ENCODE measurements at places on chromosomes 3 and 15. TPM values are rescaled to one million over a fixed set of nuclear protein-coding genes. Genes with fewer than 3 reads are reported as not detected.

- peak; percentile 8 for DNase-seq
Observed at GRCh38 chr3:118501152-118501551, 533.5 kb downstream of the IGSF11 start.

- no peak for DNase-seq
Observed at GRCh38 chr15:33234020-33234461, 39.5 kb upstream of the FMN1 start.

DNA sequence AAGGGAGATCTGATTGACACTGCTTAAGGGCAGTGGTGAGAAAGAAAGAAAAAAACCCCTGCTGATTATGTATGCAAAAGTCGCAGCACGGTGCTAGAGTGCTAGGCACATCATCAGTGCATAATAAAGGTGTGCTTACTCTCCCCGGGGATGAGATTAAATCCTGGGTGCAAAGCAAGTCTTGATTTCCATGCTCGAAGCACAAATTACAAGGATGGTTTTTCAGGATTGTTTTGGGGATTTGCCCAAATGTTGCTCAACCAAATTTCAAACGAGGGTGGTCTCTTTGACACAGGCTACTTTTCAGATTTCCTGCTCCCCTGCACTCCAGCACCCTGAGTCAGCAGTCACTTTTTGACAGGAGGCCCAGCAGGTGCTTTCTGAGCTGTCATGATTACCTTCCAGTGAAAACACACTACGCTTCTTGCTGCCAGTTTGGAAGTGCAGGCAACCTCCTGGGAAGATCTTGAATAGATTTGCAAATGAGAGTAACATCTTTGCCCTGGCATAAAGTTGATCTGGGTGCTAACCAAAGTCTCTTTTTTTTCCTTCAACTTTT lies 167.5 kb upstream of the TRIM42 start:
- no peak for DNase-seq

Gene DUOX1
- 7.1 TPM for polyA plus RNA-seq

Gene IQCF5
- not detected for polyA plus RNA-seq

DNA sequence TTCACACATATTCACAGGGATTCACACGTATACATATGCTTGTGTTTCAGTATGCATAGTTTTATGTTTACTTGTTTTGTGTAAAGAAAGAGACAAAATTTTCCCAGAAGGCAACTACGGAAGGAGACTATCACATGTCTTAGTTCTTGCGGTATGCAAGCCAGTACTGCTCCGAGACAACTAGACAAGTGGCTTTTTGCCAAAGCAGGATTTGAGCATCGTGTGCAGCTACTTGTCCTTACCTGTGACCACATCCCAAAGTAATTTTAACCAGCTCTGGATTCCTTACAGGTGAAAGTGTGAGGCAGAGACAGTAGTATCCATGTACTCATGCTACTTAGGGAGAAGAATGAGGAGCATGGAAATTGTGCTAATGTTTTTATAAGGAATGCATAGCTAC lies 591.4 kb upstream of the NR2F2 start:
- DNase-seq, result no peak

GRCh38 chr3:65181391-65181871 lies 493.6 kb upstream of the ADAMTS9 start:
- no peak for DNase-seq

Gene CRABP1
- 0.20 TPM for polyA plus RNA-seq

GRCh38 chr15:55222588-55222987 lies 25.8 kb upstream of the RSL24D1 start:
- DNase-seq, result no peak

DNA sequence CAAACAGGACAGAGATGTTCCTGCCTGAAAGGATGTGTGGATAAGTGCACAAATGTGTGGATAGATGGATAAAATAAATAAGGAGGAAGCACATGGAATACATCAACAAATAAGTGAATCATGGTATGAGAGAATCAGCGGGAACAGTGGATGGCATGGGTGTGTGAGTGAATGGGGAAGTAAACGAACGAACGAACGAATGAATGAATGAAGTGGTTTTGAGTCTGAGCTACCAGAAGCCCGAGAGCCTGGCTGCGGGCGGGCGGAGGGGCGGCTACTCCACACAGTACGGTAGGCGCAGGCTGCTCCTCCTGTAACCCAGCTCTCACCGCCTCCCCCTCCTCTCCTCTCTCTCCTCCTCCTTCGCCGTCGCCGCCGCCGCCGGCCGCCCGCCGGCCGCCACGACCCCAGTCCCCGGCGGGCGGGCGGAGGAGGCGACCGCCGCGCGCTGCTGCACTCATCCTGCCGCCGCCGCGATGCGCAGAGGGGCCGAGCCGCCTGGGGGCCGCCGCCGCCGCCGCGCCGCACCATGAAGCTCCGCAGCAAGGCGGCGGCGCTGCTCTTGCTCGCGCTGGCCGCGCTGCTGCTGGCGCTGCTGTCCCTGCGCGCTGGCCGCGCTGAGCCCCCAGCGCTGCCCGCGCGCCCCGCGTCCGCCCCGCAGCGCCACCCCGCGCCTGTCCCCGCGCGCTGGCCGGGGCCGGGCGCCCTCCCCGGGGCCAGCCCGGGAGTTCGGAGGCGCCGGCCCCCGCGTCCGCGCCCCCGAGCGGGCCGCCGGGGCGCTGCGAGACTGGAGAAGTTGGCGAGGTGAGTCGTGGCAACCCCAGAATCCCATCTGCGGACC lies at the start of gene GXYLT2:
Gene GXYLT2 (plus strand): TSS at position 342 of the 841 bp plus-strand sequence. CDS start 188 bp downstream, at position 530.
- DNase-seq, result no peak

Gene CFAP92
- 0.62 TPM for polyA plus RNA-seq

- DNase-seq, result no peak
Observed at GRCh38 chr15:60320365-60320764, 77.4 kb downstream of the ANXA2 start.

GRCh38 chr15:92883876-92884435 lies 16.2 kb upstream of the CHD2 start:
- DNase-seq, result no peak

Gene RARRES1
- polyA plus RNA-seq, result 67.0 TPM

- DNase-seq, result no peak
Observed at GRCh38 chr3:129233538-129233937, 15.9 kb upstream of the COPG1 start.

DNA sequence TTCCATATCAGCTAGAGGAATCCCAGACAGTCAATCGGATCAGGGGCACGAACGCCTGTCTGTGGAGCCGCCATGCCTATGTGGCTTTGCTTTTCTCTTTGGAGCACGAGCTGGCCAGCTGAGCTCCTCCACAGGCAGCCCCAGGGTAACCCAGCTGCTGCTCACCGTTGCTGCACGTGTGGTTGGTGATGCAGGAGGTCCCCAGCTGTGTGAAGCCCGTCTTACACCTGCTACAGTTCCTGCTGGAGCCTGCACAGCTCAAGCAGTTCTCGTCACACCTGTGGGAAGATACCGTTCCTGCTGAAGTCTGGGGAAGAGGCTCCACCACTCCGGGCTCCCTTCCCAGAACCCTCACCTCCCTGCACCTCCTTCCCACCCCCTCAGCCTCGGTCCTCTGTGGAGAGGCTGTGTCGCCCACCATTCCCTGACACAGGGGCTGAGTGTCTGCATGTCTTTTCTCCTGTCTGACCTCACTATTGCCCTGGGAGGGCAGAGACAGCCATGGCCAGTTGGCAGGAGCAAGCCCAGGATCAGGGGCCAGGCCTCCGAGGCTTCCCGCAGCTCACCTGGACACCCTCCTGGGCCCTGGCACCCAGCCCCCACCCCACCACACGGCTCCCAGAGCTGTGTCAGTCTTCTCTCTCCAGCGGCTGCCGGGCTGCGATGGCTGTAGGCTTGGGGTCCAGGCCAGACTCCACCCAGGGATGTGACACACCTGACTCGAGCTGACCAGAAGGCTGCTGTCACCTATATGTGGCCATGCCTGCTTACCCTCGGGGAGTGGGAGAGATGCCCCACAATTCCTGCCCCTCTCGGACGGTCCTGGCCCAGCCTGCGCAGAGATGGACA lies 12.2 kb upstream of the SNRPA1 start:
- DNase-seq, result no peak

- no peak for DNase-seq
Observed at GRCh38 chr3:59818033-59818918, 768.5 kb upstream of the CFAP20DC start.

GRCh38 chr3:151501923-151502632 lies 41.2 kb upstream of the IGSF10 start:
- no peak for DNase-seq

Gene SLC28A1
- 0.04 TPM for polyA plus RNA-seq

DNA sequence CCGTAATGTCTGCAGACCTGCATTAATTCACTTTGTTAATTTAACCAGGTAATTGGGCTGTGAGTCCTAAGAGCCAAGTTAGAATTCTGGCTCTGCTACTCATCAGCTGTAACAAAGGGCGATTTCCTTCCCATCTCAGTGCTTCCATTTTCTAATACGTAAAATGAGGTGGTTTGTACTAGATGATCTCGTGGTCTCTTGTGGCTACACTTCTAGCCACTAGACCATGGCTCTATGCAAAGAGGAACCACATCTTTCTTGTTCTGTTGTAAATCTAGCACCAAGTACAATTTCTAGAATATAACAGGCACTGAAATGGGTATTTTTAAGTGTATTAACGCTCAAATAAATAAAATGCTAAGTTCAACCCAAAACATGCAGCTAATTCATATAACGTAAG lies 174.4 kb upstream of the THBS1 start:
- DNase-seq, result no peak

- no peak for DNase-seq
Observed at GRCh38 chr3:45844616-45845015, 2.7 kb upstream of the LZTFL1 start.

DNA sequence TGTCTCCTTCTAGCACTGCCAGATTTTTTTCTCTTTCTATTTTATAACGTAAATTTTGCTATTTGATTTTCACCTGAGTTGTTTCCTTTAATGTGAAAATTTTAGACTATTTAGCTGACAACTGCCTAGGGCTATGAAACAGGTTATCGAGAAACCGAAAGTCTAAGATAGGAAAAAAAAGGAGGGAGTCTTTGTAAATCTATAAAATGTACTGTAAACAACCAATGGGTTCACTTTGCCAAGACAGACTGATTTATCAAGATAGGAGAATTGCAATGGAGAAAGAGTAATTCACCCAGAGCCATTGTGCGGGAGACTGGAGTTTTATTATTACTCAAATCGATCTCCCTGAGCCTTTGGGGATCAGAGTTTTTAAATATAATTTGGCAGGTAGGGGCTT lies 50.0 kb downstream of the TM4SF18 start:
- no peak for DNase-seq

Gene GOLGA8J
- polyA plus RNA-seq, result not detected

GRCh38 chr15:25181293-25182097 lies 226.7 kb downstream of the SNRPN start:
- DNase-seq, result no peak

Gene GATA2
- polyA plus RNA-seq, result 25.7 TPM

- no peak for DNase-seq
Observed at GRCh38 chr3:50533316-50533715, 29.9 kb upstream of the CACNA2D2 start.

Gene PLCB2
- polyA plus RNA-seq, result 9.8 TPM

Gene C3orf22
- polyA plus RNA-seq, result not detected

DNA sequence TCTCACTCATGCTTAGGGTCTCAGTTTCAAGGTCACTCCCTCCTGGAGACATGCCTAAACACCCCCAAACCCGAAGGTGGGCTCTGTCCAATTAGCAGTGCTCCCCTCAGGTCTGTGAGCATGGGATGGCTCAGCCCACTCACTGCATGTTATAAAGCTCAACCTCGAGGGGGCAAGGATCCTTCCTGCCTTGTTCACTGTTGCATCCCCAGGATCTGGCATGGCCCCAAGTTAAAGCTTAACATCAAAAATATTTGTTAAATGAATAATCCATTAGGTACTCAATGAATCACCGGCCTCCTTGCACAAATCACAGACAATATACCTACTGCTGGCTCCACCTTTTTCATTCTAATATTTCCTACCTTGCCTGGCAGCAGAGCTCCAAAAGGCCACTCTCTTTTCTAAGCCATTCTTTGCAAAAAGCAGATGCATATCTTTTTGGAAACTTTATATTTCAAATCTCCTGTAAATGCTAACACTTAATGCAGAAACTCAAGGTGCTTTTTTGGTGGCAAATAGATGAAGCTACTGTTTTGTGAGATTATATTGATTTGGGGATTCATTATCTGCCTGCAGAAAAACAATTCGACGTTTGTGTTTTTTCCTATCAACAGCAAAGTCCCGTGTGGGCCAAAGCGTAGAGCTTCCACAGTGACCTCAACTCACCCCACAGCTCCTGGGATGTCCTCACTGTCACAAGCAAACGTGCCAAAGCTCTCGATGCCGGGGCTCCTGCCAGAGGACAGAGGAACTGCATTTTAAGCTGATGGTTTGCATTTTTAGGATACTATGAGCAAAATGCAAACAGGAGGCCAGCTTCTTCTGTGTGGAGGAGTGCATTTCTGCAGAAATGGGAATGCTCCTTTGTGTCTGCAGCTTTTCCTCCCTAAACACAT lies 35.4 kb downstream of the PCOLCE2 start:
- DNase-seq, result no peak

DNA sequence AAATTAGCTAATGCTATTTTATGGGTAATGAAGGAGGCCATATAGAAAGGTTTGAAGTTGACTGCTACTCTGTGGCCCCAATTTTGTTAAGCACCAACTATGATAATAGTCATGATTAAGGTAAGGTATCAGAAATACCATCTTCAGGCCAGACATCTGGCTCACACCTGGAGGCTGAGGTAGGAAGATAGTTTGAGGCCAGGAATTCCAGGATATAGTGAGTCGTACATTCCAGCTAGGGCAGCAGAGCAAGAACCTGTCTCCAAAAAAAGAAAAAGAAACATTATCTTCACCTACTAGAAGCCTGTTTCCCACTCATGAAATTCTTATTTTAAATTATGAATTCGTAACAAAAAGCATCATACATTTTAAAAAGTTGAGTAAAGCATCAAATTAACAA lies 64.4 kb downstream of the LRRC28 start:
- DNase-seq, result no peak

Gene SPINK8
- not detected for polyA plus RNA-seq

Gene SLC25A36
- 34.2 TPM for polyA plus RNA-seq

Gene FHIT
- 4.5 TPM for polyA plus RNA-seq

Gene TMEM212
- not detected for polyA plus RNA-seq

Gene MUC13
- polyA plus RNA-seq, result not detected
